ENCODE measurements at places on chromosomes 5 and 9.

GRCh38 chr9:20500101-20500500, 122.2 kb downstream of the MLLT3 start:
- no peak for DNase-seq

DNA sequence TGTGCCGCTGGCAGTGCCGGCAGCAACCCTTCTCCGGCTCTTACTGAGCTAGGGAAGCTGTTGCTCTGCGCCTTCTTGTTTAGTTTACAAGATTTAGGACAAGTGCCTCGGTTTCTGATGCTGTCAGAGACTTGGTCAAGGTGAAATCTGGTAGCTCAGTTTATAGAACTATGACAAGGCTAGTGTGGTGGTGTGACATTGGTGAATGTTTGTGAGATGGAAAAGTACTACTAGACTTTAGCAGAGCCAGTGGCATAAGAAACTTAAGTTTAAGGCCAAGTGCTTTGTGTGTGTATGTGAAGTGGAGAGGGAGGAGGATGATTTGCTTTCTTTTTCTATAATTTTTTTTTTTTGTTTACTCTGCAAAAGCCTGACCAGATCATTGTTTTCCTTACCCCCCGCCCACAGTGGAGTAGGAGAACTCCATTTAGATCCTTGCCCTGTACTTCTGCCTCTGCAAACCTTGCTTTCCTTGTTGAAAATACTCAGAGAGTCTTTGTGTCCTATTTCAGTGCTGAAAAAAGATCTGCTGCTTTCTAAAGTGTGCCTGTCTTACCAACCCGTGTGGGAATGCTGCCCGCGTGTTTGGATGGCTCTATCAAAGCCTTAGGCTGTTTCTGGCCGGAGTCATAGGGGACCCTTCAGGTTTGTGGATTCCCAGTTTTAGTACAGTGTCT, 75.9 kb downstream of the TRIO start:
- no peak for DNase-seq

- DNase-seq: no peak
These were observed 22.1 kb downstream of the CPLX2 start for GRCh38 chr5:175893466-175893865.

DNA sequence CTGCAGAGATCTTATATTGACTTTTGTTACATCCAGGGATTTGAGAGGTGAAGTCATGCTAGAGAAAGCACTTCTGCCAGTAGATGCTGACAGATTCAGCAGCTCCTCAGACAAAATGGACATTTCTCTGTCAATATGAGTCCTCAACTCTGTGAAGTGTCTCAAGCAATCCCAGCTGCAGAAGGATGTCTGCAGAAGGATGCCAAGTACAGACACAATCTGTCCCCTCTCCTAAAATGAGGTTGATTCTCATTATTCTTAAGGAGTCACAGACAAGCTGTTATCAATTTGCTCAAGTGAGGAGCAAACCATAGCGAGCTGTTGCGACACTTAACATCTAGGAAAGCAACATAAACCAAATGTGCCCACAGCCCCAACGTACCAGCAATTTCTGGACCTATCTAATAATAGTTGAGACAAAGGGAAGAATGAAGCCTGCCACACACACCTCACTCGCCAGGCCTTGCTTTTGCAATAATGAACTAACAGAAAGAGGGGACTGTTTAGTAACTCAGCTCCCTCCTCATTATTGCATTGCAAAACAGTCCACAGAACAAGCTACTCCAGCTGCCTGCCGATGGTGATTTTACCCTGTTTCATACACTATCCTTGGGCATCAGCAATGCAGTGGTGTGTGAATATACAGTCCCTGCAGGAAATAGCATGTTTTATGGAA, 364.2 kb upstream of the PDE4D start:
- no peak for DNase-seq

- DNase-seq: no peak
These were observed 58.8 kb downstream of the MEF2C start for GRCh38 chr5:88824141-88824540.

DNA sequence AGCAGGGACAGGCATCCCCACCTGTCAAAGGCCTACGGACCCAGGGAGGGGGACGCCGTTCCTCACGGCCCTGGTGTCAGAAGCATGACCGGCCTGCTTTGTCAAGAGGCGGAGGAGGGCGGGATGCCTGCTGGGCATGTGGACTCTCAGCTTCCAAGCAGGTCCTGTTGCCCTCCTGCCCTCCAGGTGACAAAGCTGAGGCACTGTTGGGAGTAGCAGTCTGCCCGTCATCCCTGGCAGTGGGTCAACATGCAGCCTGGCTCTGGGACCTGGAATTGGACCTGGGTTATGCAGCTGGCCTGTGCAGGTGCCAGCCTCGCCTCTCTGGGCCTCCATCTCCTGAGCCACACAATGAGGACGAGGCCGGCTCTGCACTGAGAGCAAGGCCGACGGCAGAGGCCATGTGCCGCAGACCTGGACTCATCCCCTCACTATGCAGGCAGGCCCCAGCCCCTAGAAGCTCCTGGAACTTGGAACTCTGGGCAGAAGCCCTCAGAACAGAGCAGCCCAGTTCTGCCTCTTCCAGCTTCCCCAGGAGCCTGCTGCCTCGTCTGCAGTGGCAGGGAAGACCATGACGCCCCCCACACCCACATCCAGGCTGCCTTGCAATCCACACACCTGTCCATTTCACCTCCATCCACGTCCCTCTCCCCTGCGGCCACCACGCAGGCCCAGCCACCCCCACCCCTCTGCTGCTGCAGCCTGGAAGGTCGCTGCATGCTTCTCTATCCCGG, 20.8 kb upstream of the FCN1 start:
- no peak for DNase-seq

- DNase-seq: no peak
These were observed 14.6 kb downstream of the PLEKHG4B start for GRCh38 chr5:106587-106986.

DNA sequence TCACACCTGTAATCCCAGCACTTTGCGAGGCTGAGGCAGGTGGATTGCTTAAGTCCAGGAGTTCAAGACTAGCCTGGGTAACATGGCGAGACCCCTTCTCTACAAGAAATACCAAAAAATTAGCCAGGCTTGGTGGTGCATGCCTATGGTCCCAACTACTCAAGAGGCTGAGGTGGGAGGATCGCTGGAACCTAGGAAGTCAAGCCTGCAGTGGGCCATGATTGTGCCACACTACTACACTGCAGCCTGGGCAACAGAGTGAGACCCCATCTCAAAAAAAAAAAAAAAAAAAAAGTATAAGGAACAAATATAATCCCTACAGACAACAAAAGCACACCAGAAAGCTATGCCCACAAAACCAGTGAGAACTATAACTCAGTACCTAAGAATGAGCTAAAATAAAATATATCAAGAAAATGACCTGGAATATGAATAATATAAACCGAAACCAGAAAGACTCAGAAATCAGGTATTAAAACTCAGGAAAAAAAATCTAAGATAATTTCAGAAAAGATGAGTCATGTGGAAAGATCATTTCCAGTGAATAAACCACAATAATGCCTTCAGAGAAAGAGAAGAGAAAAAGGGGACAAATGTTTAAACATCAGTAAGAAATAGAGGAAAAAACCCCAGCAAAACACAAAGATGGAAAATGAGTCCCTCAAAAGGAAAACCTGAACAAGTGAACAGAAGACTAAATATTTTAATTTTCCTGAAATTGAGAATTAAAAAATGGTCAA, 57.4 kb downstream of the GOLPH3 start:
- DNase-seq: no peak

- no peak for DNase-seq
These were observed 42.6 kb downstream of the SLF1 start for GRCh38 chr5:94661086-94661485.

- no peak for DNase-seq
These were observed 6.3 kb downstream of the PRR7 start for GRCh38 chr5:177452688-177453638.

DNA sequence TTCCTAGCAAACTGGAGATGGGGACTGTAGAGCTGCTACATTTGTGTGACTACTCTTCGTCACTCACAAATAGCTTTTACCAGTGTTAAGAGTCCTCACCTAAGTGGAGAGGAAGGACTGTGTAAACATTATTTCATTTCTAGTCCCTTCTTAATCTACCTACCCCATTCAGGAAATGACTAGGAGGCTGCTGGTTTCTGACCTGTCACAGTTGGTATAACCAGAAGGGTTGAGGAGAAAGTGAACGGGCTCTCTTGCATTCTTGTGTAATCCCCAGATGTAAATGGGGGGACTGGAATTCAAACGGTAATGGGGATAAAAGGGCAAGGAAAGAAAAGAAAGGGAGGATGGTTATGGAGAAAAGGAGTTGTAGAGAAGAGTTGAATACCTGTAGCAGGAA, 35.4 kb upstream of the BNIP1 start:
- DNase-seq: no peak

DNA sequence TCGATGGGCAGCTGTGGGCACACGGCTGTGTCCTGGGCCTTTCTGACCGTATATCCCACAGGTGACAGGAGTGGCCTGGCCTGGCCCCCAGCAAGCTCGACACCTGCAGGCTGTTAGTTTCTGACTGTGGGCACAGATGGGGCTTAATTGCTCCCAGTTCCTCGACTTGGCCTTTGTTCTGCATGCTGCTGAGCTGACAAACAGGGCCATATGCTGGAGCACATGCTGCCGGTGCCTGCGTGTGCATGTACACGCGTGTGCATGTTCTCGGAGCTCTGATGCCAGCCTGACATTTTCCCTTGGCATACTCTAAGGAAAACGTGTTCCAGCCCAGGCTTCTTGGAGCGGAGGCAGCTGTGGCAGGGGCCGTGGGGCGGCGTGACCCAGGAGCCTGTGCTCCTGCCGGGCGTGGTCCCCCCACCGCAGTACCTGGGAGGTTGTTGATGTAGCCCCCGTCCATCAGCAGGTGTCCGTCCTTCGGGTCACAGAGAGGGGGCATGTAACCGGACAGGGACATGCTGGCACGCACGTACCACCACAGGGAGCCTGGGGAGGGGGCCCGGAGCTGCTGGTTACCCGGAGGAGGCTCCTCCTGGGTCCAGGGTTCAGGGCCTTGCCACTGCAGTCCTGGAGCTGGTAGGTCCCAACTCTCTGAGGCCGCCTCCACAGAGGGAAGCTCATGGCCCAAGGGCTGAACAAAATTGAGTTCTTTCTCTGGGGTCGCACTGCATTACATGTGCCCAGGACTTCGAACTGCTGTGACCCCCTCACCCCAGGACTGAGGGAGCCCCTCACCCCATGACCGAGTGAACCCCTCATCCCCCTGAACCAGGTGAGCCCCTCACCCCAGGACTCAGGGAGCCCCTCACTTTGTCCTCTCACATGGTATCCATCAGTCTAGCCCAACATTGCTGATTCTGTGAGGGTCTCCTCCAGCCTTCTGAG, 4.1 kb upstream of the NSMF start:
- DNase-seq: no peak

GRCh38 chr5:169173372-169173771, 127.6 kb downstream of the SLIT3 start:
- DNase-seq: no peak

DNA sequence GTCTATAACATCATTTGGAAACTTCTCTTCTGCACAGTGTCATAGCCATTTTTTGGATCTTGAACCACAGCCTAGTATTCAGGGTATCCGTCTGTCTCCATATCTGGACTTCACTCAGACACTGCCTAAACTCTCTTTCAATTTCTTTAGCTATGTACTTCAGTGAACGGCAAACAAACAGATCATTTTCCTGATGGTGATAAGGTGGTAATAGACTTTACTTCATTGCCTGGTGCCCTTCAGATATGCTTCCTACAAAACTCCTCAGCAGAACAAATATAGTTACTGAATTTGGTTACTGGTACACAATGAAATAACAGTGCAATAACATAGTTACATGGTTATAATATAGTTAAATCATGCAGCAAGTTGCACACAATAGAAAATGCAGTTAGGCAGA, 348.2 kb downstream of the ZSWIM6 start:
- DNase-seq: no peak

GRCh38 chr5:65925601-65926275, 637 bp upstream of the ERBIN start:
- peak; percentile 46 for DNase-seq

GRCh38 chr5:80754900-80755299, 100.1 kb upstream of the DHFR start:
- no peak for DNase-seq

- DNase-seq: no peak
These were observed 6.1 kb downstream of the IL12B start for GRCh38 chr5:159324102-159324755.

DNA sequence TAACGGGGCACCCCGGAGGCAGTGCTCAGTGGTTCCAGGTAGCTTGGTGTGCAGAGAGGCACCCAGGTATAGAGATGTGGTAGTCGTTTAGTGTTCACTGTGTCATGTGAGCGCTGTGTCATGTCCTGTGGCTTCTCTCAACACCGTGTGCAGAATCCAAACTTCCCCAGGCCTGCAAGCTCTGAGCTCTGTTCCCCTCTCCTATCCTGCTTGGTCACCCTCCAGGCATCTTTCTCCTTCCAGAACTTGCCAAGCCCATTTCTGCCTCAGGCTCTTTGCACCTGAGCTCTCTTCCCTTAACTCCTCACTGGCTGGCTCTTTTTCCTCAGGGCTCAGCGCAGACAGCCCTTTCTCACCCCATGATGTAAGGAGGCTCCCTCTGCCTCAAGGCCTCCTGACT, 64.8 kb downstream of the CARTPT start:
- no peak for DNase-seq

DNA sequence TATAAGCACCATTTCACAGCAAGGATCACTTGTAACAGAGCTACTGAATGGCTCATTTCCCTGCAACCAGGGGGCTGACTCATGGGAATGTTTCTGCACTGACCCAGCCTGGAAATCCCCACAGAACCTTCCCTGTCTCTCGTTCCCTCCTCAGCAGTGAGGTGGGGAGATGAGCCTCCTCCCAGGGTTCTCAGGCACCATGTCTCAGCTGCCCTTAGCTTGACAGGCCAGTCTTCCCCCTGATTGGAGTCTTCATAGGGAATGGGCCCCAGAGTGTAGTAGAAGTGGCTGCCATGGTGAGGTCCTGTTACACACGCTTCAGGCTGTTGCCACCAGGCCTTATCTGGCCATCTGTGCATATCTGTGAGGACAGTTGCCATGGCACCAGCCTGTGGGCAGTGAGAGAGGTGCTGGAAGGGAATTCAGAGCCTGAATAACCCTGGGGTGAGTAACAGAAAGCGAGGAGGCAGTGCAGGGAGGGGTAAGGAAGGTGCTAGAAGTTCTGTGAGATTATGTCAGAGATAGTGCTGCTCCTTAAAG, 324.4 kb downstream of the ENC1 start:
- no peak for DNase-seq

GRCh38 chr9:121398374-121398773, 28.3 kb upstream of the STOM start:
- no peak for DNase-seq

GRCh38 chr5:175646251-175646650, 11.6 kb upstream of the HRH2 start:
- DNase-seq: no peak

DNA sequence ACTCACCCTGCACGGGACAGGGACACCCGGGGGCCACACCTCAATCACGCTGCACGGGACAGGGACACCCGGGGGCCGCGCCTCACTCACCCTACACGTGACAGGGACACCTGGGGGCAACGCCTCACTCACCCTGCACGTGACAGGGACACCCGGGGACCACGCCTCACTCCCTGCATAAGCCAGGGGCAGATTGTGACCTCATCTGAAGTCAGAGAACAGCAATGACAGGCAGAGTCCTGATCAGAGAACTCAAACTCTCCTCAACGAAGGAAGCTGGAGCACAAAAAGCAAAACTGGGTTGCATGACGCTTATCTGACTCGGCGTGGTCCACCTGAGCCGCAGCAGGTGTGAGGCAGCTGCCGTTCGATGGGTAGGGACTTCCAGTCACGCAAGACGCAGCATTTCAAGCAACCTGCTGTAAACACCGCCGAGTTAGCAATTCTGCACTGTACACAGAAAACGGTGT, 3.2 kb downstream of the TERT start:
- no peak for DNase-seq
